ENCODE measurements at places on chromosomes 12 and 14.

- no peak for DNase-seq
Measured at GRCh38 chr12:104446646-104447421, 9.9 kb upstream of the CHST11 start.

DNA sequence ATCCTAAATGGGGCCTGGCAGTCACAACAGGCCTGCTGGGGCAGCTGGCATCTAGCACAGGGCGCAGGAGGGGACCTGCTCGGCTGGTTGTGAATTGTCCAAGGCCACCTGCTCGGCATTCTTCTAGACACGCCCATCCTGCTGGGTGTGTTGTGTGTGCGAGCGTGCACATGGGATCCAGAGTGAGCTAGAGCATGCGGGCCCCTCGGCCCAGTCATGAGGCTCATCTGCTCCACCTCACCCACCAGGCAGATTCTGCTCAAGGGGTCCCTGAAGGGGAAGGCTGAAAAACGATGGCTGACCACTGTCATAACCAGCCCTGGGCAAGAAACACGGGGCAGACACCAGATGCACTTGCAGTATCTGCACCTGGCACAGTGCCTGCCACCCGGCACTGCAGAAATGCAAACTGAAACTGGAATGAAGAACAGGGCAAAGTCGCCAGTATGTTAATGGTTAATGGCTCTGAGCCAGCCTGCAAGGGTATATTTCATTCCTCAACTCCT, 31.8 kb downstream of the MAX start:
- no peak for DNase-seq

GRCh38 chr12:9761419-9761781, 699 bp upstream of the CD69 start:
- no peak for DNase-seq

DNA sequence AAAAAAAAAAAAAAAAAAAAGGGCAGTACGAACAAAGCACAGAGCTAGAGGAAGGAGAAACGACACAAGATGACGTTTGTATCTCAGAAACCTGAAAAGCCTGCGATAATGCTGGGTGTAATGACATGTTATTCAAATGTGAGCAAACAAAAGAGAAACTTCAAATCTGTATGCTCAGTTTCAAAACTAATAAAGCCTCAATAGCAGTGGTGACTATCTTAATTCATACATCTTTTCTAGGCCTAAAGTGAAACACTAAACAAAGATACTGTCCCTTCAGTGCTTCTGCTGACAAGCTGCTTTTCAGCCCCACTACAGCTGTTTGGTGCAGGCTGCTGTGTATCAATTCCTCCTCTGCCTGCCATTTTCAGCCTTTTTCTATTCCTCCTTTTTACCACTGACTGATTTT, 15.8 kb downstream of the ITPR2 start:
- DNase-seq: no peak

- no peak for DNase-seq
Measured at GRCh38 chr14:54335569-54336155, 61.1 kb upstream of the CDKN3 start.

DNA sequence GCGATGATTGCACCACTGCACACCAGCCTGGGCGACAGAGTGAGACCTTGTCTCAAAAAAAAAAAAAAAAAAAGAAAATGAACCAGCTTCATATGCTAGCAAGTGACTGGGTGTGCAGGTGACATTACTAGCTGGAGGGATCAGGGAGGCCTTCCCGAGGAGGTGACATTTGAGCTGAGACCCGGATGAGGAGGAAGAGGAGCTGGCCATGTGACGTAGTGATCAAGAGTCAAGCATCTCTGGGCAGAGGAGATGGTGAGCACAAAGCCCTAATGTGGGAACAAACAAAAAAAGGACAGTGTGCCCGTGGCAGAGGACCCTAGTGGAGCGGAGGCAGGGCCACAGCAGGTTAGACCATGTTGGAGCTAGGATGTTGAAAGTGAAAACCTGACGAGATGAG, 3.5 kb upstream of the PTPN6 start:
- DNase-seq: no peak

DNA sequence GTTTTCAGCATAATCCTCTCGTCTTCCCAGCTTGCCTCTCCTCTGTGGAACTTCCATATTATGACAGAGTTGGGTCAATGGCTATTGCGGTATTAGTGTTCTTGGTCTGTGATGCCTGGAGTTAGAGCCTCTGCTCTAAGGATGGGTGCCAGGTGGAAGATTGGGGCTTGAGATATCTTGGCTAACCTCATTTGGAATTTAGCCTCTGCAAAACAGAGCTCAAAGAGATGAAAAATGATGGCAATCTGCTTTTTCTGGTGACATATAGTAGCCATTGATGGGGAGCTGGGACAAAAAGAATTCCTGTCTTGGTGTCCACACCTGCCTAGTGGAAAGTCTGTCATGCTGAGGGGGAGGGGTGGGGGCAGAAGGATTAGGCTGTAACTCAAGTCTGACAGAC, 152.1 kb downstream of the RPL10L start:
- DNase-seq: no peak

DNA sequence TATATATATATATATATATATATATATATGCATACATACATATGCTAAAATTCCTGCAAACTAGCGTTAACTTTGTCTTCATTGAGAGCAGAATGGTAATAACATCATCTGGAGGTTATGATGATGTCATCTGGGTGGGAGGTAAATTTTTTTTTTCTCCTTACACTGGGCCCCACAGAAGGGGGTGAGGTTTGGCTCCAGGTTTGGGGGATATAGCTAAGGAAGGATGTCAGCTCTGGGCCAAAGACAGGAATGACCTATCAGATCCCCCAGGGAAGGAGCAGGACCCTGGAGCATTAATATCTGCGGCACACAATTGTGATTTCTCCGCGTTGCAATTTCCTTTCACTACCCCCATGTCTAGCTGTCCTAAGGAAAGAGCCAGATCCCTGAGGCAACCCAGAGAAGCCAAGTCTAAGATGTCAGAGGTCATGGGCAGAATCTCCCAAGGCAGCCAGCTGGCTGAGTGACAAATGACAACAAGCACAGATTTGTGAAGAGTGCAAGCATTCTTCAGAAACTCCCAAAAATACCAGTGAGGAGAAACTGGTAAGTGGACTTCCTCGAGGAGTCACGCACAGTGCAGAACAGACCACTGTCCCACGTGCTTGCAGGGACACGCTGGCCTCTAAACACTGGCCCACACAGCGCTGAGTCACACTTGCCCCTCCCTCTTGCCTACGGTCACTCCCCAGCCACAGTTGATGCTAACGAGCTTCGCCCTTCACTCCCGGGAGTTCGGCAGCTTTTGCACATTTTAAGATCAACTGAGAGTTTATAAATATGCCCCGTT, 9.9 kb downstream of the UBC start:
- DNase-seq: no peak

GRCh38 chr12:52637299-52637698, 14.7 kb downstream of the KRT2 start:
- no peak for DNase-seq

DNA sequence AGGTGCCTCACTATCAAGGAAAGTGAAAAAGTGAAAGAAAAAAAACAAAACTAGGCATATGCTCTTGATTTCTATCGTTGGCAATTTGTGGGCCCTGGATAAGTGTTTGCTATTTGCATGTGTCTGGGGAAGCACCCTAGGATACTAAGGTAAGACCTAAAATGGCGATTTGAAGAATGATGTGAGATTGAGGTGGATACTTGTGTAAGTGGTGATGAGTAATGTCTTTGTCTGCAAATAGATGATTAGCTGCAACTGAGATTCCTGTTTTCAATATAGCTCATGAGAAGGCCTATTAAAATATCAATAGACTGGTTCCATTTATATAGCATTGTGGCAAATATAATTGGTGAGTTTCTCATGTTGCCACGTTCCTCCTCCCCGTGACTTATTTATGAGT, 261.7 kb downstream of the NEDD1 start:
- no peak for DNase-seq

DNA sequence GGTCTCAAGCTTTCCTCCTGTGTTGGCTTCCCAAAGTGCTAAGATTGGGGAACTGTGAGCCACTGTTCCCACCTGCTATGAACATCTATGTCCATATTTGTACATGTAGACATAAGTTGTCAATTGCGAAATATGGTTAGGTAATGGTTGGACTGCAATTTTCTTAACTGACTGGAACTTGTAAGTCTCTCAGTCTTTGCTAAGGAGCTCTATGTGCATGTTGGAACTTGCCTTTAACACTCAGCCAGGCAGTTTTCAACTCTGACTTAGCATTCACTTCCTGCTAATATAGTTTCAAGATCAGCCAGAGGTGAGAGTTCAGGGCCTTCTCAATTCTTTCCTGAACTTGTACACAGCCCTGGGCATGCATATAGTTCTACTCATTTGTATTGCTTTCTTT, 44.5 kb upstream of the EEA1 start:
- no peak for DNase-seq

GRCh38 chr12:8903646-8904045, 10.7 kb upstream of the PHC1 start:
- DNase-seq: no peak

DNA sequence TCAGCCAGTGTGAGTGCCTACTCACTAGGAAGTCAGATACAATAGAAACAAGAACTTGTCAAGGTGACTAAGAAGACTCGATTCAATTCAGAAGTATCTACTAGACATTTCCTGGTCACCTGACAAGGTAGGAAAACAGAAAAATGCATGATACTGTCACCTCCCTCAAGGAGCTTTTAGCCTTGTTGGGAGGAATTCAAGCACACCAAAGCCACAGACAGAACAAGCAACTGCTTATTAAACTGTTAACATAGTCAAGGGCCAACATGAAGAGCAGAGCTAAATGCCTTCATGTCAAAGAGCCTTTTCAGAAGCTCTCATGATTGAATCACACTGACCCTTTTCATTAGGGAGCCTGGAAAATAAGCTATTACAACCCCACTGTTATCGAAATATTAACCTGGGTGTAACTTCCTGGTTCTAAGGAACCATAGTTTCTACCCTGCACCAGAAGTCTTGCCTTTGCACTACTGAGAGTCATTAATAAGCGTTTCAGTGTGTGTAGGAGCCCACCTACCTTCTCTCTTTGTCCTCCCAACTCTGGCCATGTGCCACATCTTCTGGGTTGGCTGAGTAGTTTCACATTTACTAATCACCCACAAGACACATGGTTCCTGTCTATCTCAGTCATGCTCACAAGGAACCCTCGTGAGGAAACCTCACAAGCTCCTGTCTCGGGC, 31.0 kb upstream of the LGALS3 start:
- peak; percentile 14 for DNase-seq

- DNase-seq: no peak
Measured at GRCh38 chr14:103854822-103855733, 7.7 kb upstream of the PPP1R13B start.

DNA sequence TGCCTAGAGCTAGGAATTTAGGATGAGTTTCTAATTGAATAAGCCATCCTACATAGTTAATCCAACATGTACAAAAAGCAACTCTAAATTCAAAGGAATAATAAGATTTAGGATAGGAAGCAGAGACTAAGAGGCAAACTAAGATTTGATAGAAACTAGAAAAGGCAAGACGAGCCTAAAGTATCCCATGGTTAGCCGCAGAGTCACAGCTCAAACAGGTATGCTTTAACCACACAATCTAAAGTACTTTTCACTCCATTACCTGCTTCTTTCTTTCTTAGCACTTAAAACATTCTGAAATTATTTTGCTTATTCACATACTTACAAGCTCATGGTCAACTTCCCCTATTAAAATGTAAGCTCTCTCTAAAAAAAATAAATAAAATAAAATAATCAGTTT, 51.8 kb downstream of the OTOGL start:
- DNase-seq: no peak

DNA sequence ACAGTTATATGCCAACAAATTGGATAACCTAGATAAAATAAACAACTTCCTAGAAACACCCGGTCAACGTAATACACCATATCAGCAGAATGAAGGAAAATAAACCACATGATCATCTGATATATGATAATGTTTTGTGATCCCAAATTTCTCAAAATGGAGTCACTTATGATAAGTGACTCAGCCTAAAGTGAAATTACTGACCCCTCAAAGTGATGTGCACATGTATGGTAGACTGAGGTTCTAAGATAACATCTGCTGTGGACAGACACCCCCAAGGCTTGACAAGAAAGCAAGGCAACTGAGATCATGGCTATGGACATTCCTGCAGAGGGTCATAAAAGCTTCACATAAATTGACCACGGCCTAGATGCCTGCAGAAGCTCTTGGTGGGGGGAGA, 105.1 kb upstream of the DCN start:
- no peak for DNase-seq

DNA sequence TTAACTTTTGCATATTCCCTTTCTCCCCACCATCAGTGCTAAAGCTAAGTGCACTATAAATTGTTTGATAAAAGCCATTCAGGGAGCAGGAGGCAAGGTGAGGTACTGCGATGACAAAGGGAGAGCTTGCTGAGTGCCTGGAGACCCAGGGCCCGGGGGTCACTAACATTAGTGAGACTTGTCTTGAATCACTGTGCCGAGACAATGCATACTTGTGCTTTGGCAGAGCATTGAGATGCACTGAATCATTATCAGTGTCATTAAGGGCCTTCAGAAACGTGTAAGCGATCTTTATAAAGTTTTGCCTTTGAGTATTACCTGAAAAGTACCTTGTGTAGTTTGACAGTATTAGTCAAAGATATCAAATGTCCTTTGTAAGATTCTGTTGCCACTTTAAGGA, 447.5 kb downstream of the PCNX1 start:
- no peak for DNase-seq

DNA sequence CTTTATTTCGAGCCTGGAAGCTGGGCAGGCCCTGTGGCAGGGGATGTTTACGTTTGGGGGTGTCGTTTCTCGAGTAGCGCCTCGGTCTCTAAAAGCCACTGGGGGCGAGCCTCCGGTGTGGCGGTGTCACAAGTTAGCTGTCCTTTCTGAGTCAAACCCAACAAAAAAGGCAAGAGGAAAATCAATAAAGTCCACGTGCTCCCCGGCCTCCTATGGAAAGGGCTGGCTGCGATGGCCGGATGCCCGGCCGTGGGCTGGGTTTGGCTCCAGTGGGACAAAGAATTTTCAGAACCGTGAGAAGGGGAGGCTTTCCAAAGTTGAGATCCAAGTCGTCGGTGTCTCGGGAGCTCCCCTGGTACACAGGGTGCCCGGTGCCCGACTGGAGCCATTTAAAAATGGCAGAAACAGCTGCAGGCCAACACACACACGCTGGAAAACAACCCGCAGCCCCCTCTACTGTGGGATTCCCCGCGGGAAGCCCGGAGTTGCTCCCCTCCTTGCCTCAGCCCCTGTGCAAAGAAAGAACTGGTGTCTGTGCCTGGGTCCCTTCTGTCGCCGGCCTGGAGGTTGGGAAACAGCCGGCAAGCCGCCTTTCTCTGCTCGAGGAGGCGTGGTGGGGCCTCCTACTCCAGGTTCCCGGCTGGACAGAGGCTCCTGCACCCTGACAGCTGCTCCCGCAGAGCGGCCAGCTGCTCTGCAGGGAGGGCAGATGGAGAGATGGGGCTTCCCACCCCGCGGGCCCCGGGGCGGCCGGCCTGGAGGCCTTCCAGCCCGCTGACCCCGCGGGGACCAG, 1.9 kb downstream of the BCL7A start:
- DNase-seq: no peak

GRCh38 chr14:71321574-71322315, 414.5 kb downstream of the PCNX1 start:
- no peak for DNase-seq

- DNase-seq: no peak
Measured at GRCh38 chr12:40209886-40210285, 14.9 kb upstream of the LRRK2 start.

Data from activated T-cell treated with anti-CD3 and anti-CD28 coated beads for 4 hours (primary cell).